NCI-H1417 treated with DMSO at 0.1 percent for 48 hours (cell line): ENCODE measurements at places on chromosomes 7 and 10.

DNA sequence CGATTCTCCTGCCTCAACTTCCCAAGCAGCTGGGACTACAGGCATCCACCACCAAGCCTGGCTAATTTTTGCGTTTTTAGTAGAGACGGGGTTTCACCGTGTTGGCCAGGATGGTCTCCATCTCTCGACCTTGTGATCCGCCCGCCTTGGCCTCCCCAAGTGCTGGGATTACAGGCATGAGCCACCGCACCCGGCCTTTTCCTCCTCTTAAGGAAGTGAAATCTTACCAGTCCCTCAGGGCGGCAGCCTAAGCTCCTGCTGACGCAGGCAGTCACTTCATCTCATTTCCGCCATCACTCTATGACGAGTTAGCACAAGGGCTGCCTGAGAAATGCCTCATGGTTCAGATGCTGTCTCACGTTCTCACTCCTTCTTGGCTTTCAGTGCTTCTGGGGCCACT is 246.0 kb upstream of the SHH start:
- DNase-seq: no peak

DNA sequence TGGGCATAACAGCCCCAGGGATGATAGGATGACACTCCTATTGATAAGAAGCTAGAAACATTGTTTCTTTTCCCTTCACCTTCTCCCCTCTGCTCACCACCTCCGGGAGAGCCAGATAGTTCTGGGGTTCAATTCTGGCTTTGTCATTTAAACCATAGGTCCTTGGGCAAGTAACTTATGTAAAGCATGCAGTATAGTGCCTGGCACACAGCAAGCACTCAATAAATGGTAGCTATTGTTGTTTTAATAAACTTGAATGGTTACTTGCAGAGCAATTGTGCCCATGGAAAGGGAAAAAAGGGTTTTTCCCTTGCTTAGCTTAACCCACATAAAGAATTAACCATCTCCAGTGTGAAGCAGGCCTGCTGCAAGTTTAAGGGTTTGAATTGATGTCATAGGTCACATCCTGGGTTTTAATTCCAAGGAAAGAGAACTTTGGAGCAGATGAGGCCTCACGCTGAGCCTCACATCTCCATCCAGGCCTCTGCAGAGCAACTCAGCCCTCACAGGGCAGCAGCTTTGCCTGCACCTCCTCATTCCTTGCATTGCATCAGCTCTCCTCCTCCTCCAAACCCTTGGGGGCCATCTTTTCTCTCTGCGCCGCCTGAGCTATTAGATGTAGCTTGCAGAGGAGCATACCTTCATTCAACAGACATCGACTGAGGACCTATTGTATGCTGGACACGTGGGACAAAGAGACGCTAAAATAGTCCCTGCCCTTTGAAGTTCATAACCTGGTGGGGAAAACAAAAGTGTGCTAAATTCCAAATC is 22.9 kb downstream of the ZNF775 start:
- no peak for DNase-seq

- no peak for DNase-seq
These were observed 411.9 kb downstream of the TFEC start for GRCh38 chr7:115618676-115619075.

DNA sequence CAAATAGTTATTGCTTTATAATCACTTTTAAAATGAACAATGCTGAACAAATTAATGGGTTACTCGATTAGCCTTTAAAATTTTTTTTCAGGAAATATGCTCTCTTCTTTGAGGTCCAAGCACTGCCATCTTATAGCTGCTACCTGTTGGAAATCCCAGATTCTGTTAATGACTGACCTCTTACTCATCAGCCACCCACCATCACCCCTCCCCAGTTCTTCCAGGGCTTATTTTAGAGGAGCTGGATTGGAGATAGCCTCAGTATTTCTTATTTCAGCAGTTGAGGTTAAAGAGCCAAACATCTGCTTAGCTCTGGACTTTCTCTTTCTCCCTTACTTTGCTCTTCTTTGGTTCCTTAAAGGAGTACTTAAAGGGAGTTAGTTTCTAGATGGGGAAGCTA is 420.0 kb downstream of the EXOC4 start:
- no peak for DNase-seq

DNA sequence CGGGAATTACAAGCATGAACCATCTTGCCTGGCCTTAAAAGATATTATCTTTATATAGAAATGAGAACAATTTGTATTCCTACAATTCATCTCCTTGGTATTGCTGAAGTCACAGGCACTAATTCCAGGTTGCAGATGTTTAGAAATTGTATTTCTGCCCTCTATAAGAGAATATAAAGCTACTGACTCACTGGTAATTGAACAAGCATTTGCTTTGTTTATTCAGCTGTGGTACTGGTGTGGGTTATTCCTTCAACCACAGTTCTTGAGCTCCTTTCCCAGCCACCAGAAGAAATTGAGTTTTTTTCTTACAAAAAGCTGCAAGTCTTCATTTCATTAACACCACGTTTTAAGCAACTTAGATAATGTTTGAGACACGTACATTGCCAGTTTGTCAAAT is 29.0 kb upstream of the MPP7 start:
- DNase-seq: no peak

DNA sequence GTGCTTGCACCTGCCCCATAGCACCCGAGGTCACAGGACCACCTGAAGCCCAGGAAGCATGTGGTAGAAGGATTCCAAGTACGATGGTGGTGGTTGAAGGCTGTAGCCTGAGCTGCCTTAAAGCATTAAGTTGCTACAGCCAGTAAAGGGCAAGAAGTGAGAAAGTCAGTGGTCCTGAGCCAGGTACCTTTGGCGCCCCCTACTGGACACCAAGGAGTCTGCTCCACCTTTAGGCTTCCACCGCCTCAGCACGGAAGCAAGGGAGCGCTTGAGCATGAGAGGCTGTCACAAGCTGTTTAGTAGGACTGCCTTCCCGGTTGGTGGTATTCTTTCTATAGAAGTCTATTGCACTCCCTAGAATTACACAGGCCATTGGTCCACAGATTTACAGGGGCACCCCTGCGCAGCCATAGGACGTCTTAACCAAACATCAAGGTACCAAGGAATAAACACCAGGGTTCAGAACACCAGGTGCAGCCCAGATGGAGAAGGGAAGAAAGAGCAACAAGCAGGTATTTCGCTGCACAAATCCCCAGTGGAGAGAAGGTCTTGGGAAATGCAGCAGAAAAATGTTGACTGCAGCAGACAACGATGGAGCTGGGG is 2.2 kb downstream of the CRTAC1 start:
- DNase-seq: no peak

GRCh38 chr10:62437696-62438095 is 63.5 kb downstream of the ZNF365 start:
- no peak for DNase-seq

DNA sequence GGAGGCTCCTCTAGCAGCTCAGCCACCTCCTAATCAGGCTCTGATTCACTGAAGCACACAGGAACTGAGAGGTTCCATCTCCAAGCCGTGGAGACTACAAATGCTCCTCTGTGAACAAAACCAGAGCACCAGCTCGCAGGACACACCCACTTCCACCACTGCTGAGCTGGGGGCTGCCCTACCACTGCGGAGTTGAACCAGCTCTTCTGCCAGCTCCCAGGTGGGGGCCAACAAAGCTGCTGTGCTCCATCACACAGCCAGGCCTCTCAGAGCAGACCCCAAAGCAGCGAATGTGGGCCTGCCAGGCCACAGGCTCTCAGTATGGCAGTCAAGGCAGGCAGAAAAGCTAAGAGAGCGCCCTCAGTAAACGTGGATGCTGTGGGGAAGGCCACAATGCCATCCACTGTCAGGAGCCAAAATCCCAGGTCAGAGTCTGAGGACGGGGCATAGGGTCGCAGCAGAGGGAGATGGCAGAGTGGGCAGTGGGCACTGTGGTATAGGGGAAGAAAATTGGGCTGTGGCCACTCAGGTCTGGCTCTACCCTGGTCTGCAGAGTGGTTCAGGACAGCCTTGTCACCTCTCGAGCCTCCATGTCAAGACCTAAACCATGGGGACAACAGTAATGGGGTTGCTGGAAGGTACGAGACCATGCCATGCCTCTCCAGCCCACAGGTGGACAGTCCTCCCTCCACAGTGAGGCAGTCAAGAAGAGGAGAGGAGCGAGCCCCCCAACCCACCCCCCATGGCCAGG is 82.1 kb downstream of the GRID1 start:
- no peak for DNase-seq

GRCh38 chr7:37173670-37174069 is 275.0 kb downstream of the ELMO1 start:
- DNase-seq: no peak

DNA sequence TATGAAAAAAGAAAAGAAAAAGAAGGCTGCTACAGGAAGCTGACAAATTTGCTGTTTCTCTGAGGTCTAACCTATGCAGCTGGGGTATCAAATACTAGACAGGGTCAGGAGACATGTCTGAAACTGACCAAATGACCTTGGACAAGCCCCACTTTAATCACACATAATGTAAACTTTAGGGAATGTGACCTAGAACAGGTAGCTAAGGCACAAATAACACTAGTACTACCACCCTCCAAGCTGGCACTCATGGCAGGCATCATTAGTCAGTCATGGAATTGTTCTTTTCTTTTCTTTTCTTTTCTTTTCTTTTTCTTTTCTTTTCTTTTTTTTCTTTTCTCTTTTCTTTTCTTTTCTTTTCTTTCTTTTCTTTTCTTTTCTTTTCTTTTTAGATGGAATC is 250.4 kb downstream of the KCNMA1 start:
- DNase-seq: no peak

GRCh38 chr7:12074889-12075288 is 136.2 kb upstream of the TMEM106B start:
- no peak for DNase-seq

DNA sequence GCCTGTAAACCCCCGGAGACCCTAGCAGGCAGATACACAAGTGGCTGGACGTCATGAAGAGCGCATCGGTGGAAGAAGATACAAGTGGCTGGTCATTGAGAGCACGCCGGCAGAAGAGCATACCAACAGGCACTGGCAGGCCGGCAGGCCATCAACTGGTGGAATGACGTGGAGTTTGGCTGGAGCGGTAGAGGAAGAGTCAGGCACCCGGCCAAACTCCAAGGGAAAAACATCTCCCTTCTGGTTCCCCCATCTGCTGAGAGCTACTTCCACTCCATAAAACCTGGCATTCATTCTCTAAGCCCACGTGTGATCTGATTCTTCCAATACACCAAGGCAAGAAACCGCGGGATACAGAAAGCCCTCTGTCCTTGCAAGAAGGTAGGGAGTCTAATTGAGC is 113.4 kb upstream of the NPSR1 start:
- no peak for DNase-seq

- DNase-seq: no peak
These were observed 732.1 kb upstream of the POT1 start for GRCh38 chr7:125661677-125662076.

GRCh38 chr10:98611436-98611835 is 164.7 kb upstream of the HPS1 start:
- DNase-seq: no peak

DNA sequence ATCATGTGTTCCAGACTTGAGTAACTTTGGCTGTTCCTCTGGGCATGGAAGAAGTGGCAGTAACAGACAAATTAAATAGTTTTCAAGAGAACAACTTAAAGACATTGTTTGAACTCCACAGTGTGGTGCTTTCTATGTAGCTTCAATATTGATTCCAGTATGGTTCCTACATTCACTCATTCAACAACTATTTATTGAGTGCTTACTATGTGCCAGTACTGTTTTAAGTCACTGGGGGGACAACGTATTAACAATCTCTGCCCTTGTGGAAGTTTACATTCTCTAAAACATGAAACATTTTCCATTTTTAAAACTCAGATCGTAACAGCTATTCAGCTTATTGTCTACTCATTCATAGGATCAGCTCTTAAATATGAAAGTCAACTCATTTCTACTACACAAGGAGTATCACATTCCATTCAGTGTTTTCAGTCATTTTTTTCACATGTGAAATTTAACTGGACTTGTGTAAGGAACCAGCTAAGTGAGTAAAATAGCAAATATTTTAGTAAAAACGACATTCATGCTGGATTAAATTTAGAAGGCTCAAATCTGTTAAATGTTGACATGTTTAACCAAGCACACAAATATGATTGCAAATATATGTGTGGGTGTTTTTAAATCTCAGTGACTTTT is 13.6 kb upstream of the CUBN start:
- no peak for DNase-seq

GRCh38 chr7:66664590-66665293 is 36.1 kb downstream of the KCTD7 start:
- no peak for DNase-seq

GRCh38 chr7:38291117-38291647 is 17.7 kb upstream of the TARP start:
- DNase-seq: no peak

GRCh38 chr7:143129051-143129450 is 2.8 kb upstream of the PIP start:
- DNase-seq: no peak

DNA sequence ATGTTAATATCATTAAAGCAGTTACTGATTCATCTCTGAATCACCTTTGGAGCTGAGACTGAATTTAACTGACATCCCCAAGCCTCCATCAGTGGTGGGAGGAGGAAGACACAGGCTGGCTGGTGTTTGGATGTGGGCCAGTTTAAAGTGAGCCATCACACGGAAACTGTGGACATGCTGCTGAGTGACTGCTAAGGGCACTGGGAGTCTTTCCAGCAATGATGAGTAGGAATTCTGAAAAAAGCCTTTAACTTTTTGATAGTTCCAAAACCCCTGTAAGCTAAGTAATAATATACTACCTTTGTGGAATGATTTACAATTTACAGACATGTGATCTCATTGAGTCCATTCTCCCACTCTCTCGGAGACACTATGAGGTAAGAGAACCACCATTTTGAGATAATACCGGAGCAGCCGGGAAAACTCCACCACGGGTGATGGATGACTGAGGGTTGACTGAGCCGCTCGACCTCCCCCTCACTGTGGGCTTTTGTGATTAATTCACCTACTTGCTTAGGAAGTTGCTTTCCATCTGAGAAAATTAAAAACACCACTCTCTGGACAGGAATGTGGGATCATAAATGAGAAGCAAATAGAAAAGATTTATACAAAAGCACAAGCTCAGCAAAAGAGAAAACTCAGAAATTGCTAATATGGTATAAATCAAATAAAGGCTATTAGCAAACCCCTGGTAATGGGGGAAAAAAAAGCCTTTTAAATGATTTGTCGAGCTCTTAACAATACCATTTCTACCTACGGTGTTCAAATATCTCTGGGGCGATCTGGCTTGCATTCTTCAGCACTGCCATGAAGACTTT is 194.8 kb downstream of the FANK1 start:
- DNase-seq: no peak

GRCh38 chr7:27639851-27640250 is 22.8 kb downstream of the HIBADH start:
- no peak for DNase-seq
